ENCODE measurements at places on chromosomes 4 and X. TPM values are rescaled to one million over a fixed set of nuclear protein-coding genes. Genes with fewer than 3 reads are reported as not detected.

Gene SPP1
- 0.18 TPM for total RNA-seq

Gene BMPR1B
- total RNA-seq, result 0.90 TPM

Gene C4orf50
- not detected for total RNA-seq

Gene FGFRL1
- total RNA-seq, result 49.3 TPM

Gene GAGE1
- total RNA-seq, result not detected

Gene MAB21L2
- 11.7 TPM for total RNA-seq

Gene CTAG2
- 27.1 TPM for total RNA-seq

Gene HCCS
- 35.8 TPM for total RNA-seq

Gene ANK2
- 5.3 TPM for total RNA-seq

Gene HPGD
- total RNA-seq, result not detected

Gene PPP4R3C
- not detected for total RNA-seq

Gene WDR19
- total RNA-seq, result 13.1 TPM

Gene SMARCA1
- total RNA-seq, result 31.0 TPM

Gene GBA3
- not detected for total RNA-seq

Gene MFAP3L
- total RNA-seq, result 0.36 TPM

Gene PRR32
- total RNA-seq, result not detected

Gene PPEF1
- total RNA-seq, result not detected

Gene NLRP2B
- not detected for total RNA-seq

Gene VAMP7
- 39.1 TPM for total RNA-seq

Gene CT45A2
- total RNA-seq, result not detected

Gene UGDH
- total RNA-seq, result 257 TPM

Gene VCX3B
- not detected for total RNA-seq

Measured in IMR-90 (cell line).